ENCODE measurements at places on chromosomes 6 and 20.
A peak's percentile ranks its signal among the peaks of the same experiment; 100 is the strongest.

GRCh38 chr6:44667668-44668390 lies 280.3 kb downstream of the CDC5L start:
- DNase-seq, result no peak

GRCh38 chr20:58056921-58057686 lies 171.3 kb downstream of the ANKRD60 start:
- DNase-seq, result no peak

DNA sequence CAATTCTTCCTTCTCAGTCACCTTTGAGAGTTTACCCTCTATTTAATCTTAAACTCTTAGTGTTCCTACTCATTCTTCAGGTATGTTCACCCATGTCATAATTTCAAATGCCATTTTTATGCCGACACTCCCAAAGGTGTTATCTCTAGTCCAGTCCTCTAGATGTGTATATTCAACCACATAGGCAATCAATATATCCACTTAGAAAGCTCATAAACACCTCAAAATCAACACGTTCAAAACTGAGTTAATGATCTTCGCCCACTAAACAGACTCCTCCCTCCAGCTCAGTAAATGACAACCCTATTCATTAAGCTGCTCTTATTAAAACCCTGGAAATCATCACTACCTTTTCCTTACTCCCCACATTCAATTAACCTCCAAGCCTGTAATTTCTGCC lies 6.4 kb downstream of the OSTM1 start:
- DNase-seq, result no peak

GRCh38 chr6:27890445-27891319 lies 21.5 kb downstream of the OR2B2 start:
- DNase-seq, result peak; percentile 49

- DNase-seq, result no peak
These were observed 59.4 kb downstream of the TNFRSF21 start for GRCh38 chr6:47250302-47250701.

DNA sequence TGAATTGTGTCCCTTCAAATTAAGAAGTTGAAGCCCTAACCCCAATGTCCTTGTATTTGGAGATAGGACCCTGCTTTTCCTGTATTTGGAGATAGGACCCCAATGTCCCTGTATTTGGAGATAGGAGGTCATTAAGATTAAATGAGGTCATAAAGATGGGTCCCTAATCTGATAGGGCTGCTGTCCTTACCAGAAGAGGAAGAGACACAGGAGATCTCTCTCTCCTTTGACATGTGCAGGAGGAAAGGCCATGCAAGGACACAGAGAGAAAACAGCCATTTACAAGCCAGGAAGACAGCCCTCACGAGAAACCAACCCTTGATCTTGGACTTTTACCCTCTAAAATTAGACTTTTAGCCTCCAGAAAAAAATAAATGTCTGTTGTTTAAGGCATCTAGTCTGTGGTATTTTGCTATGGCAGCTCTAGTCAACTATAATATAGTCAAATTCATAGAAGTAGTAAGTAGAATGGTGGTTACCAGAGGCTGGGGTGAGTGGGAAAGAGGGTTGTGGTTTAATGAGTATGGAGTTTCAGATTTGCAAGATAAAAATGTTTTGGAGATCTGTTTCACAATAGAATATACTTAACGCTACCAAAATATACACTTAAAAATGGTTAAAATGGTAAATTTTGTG lies 59.3 kb downstream of the UBE3D start:
- DNase-seq, result no peak

- no peak for DNase-seq
These were observed 104.7 kb upstream of the SGK1 start for GRCh38 chr6:134422426-134423231.

DNA sequence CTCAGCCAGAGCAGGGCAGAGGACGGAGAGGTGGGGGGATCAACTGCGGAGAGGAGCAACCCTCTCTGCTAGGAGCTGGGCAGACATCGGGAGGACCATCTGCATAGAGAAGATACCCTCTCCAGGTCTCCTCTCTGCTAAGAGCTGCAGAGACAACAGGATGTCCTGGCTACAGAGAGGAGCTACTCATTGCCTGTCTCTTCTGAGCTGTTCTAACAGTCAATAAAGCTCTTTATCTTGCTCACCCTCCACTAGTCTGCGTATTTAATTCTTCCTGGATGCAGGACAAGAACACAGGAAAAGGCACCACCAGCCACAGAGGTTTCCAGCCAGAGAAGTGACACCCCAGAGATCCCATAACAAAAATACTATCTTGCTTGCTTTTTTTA lies 871.1 kb upstream of the GJE1 start:
- no peak for DNase-seq

DNA sequence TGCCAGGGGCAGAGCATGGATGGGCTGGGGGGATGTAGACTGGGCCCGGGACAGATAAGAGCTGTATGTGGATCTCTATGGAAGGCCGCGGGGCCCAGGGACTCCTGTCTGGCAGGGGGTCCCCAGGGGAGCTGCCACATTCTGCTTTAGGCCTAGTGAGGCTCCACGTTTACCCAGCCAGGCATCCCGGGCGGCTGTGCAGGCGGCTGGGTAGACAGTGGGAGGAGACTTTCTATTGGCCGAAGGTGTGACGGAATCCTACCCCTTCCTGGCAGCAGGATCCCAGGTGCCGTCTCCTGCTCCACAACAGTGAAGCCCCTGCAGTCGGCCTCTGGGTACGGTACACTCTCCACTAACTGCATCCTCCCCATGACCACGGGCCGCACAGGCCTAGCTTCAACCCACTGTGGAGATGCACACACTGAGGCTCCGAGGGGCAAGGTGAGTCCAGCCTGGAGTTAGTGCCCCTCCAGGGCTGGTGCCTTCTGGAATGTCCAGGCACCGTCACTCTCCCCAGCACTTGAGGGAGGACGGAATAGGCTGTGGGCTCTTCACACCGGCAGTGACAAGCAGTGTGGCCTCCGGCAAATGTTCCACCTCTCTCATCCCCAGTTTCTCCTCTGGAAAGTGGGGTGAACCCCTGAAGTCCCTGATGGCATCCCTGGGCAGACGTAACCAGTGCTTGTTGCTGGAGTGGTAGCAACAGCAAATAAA lies 36.8 kb upstream of the ZBP1 start:
- no peak for DNase-seq

- no peak for DNase-seq
These were observed 109.2 kb upstream of the RALGAPA2 start for GRCh38 chr20:20821484-20822260.

DNA sequence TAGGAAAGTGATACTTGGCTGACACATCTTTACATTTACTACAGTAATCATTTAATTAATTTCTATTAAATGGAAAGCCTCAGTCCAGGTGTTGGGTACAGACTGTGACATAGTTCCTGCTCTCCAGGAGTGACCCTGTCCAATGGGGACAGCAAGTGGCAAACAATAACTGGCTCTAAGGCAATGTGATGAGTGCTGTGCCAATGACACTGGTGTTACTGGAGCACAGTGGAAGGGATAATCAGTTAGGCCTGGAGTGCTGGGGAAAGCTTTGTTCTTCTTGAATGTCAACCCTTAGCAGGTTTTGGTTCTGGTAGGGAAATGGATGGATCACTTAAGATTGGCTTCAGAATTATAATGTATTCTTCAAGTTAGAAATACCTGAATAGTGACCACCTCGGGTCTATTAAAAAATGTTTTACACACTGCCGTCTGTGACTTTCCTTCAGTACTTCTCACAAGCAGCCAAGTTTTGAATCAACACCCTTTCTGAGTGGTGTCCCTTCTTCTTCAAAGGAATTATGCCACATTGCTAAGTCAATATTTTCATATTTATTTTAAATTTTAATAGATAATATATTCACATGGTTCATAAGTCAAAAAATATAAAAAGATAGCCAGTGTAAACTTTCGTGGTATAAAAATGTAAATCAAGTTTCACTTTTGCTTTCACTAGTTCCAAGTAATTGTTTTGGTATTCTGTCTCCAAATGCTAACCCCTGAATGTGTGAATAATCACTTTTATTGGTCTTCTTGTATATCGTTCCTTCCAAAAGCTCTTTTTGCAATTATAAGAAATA lies 9.6 kb downstream of the CMTR1 start:
- no peak for DNase-seq

Data from stimulated activated CD8-positive, alpha-beta memory T cell treated with anti-CD3 and anti-CD28 coated beads, Interleukin-4, amount 100 ng/mL, for 1 hour (primary cell).